Naive thymus-derived CD4-positive, alpha-beta T cell (primary cell): ENCODE measurements at places on chromosomes 13 and 19. TPM values are rescaled to one million over a fixed set of nuclear protein-coding genes. Genes with fewer than 3 reads are reported as not detected.

GRCh38 chr19:4910594-4911281 is 1.4 kb downstream of the UHRF1 start:
- DNase-seq, result no peak

Gene MCEMP1
- not detected in 2 replicates for total RNA-seq

DNA sequence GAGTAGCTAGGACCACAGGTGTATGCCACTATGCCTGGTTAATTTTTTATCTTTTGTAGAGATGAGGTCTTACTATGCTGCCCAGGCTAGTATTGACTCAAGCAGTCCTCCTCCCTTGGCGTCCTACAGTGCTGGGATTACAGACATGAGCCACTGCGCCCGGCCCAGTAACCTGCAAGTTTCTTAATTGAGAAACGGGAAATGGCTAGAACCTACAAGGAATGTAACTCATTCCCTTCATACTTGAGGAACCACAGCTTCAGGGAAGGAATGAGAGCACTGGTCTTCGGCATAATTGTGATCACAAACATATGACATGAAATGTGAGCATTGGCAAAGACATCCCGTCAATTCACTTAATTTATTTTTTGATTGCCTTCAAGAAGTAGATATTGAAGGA is 157.0 kb downstream of the KLF5 start:
- no peak for DNase-seq

DNA sequence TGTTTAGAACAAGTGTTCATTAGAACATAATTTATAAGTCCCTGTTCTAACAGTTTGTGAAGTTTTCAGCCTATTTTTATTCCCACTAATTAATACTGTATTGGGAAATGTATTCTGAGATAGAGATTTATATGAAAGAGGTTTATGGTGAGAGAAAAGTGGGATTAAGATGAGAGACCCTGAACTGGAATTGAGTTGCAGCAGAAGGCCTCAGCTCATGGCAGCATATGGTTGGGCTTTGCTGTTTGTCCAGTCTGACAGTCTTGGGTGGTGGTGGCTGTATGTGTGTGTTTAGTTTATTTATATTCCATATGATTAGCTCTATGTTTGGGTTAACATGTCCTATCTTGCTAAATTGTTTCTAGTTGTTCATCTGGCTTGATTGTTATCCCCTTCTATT is 575.1 kb downstream of the SLITRK5 start:
- no peak for DNase-seq

Gene SYCN
- not detected in 2 replicates for total RNA-seq

GRCh38 chr19:54172471-54173358 is at the start of gene TMC4:
TMC4 (minus strand) TSS chr19:54173160; CDS start chr19:54173117, 43 bp downstream.
- DNase-seq, result no peak

- peak; percentile 81 for DNase-seq
Measured at GRCh38 chr19:10424011-10424637, 3.8 kb downstream of the PDE4A start.

DNA sequence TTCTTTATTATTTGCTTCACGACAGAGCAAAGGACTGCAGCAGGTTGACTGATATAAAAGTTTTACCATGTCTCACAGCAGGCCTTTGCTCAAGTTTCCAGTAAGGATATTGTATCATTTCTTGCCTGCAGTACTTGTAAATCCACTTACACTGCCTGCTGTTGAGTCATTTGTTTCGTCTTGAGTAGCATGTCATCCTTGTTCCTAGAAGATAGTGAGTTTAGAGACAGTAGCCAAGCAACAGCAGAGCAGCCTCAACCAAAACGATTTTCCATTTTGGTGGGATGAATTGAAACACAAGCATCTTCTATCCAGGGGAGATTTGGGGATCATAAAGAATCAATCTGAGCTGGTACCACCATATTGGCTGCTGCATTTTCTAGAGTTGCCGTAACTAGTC is 24.0 kb upstream of the ALOX5AP start:
- DNase-seq, result no peak

GRCh38 chr19:18439025-18439909 is 1.3 kb upstream of the ISYNA1 start:
- no peak for DNase-seq

Gene RAB3D
- total RNA-seq, result 5.4 and 8.8 TPM in 2 replicates

Gene KLF12
- 34.0 and 34.1 TPM in 2 replicates for total RNA-seq

Gene GSK3A
- 19.6 TPM for total RNA-seq

- DNase-seq, result peak; percentile 31
Measured at GRCh38 chr13:114019367-114019766, 45.5 kb upstream of the C13orf46 start.

DNA sequence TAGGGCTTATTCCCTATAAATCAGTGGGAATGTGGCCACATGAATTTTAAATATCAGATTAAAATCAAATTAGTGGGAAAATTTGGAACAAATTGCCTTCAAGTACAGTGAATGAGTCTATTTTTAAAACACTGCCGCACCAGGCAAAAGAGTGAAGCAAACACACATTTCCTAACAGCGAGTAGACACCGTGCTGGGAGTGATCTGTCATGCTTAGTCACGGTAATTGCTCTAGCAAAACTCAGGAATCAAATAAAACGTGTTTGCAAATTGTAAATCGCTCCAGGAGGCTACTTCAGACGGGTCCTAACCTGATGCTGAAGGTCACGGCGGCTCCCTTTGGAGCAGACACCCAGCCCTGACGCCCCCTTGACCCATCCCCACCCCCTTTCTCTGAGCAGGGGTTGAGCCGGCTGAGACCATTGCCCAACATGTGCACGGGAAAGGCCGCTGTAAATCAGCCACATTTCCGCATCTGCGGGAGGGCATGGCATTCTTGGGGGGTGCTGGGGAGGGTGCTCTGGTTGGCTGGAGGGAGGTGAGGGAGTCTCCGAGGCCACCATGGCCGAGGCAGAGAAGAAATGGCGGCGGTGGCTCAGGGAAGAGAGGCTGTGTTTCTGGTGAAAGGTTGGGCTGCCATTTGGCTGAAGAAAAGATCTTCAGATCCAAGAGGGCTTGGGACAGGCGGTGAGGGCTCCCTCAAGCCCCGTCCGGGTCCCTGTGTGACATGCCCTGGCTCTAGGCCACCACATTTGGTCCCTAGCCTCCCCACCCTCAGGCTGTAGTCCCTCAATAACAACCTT is 8.9 kb downstream of the CEBPA start:
- no peak for DNase-seq

DNA sequence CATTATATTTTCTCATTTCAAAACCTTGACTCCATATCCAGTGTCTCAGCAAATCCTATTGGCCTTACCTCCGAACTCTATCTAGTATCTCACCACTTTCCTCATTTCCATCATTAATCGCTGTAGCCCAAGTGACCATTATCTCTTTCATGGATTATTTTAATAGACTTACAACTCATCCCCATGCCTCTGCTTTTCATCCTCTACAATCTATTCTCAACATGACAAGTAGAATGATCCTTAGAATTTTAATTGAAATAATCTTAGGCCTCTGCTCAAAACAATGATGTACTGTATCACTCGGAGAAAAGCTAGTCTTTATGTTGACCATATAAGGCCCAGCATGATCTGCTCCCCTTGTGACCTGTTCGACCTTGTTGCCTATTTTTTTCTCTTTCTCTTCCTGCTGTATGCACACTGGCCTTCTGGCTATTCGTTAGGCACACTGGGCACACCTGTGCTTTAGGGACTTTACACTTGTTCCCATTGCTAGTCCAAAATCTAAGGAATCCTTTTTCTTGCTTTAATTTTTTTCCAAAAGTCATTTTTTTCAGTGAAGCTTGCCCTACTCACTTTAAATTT is 21.4 kb downstream of the DNAJC15 start:
- DNase-seq, result no peak

DNA sequence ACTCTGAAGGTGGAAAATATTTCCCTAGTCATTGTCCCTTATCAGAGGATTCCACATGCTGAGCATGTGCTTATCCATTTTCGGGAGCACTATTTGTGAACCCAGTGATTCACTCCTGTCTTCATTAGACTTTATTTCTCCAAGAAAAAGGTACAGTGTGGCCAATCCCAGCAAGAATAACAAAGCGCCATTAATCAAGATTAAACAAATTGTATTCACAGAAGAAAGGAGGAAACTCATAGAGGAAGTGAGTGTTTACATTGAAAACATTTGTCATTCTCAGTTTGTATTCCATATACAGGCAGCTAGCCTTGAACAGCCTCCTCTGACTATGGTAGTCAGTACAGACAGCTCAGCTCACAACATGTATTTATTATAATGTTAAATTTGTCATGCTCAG is 1669.9 kb upstream of the SPRY2 start:
- no peak for DNase-seq

Gene SBK3
- not detected for total RNA-seq

- DNase-seq, result no peak
Measured at GRCh38 chr19:42850981-42851717, 28.4 kb downstream of the PSG1 start.

DNA sequence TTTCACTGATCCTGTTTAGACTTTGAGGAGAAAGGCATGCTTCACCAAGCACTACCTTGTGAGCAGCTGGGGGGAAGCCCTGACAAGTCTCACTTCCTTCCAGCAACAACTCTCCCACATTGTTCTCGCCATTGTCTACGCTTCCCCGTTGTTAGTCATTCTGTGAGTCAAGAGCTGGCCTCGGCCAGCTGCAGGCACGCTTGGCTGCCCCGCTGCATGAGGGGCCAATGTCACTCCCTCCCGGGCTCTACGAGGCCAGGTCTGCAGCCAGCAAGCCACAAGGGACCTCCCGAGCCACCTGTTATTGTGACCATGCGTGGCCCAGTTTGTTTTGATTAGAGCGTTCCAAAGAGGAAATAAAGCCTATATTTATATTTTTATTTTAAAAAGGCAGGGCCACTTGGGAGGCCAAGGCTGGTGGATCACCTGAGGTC is 220.9 kb downstream of the FOXO1 start:
- no peak for DNase-seq

Gene S1PR2
- 3.4 TPM for total RNA-seq

DNA sequence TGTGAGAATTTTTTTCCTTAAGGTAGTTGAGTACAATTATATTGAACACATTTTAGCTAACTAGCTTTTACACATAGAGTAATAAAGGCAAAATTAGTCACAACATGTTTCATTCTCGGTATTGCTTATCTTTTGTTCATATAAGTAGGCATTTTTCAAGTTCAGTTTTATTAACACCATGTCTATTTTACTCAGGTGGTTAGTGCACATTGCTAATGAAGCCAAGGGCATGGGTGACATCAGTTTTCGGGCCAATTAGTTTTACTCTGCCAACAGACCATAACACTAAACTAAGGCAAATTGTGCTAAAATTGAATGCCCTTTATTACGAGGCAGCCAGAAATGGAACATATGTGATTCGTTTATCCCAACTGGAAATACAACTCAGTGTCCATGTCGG is 19.6 kb upstream of the PCDH17 start:
- no peak for DNase-seq

DNA sequence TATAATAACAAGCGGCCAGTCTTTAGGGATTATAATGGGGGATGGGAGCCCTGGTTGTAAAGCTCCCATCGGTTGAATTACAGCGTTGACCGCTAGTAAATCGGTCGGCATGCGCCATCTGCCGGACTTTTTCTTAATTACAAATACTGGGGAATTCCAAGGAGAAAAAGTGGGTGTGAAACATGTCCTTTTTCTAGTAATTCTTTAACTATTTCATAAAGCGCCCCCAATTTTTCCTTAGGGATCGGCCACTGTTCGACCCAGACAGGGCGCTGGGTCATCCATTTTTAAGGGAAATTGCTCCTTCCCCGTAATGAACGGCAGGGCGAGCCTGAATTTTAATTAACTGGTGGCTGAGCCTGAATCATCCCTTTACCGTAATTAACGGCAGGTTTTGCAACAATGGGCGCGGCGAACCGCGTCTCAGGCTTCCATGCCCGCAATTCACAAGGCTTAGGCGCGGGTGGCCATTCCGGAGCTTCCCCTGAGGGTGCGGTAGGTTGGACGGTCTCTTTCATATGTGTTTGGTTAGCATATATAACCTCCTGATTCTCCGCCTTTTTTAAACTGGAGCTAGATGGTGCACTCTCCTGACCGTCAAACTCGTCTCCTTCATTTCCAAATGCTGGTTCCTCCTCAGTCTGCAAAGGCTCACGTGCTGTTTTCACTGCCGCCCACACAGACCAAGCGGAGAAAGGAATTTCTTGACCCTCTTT is 30.2 kb upstream of the EVI5L start:
- DNase-seq, result peak; percentile 13

DNA sequence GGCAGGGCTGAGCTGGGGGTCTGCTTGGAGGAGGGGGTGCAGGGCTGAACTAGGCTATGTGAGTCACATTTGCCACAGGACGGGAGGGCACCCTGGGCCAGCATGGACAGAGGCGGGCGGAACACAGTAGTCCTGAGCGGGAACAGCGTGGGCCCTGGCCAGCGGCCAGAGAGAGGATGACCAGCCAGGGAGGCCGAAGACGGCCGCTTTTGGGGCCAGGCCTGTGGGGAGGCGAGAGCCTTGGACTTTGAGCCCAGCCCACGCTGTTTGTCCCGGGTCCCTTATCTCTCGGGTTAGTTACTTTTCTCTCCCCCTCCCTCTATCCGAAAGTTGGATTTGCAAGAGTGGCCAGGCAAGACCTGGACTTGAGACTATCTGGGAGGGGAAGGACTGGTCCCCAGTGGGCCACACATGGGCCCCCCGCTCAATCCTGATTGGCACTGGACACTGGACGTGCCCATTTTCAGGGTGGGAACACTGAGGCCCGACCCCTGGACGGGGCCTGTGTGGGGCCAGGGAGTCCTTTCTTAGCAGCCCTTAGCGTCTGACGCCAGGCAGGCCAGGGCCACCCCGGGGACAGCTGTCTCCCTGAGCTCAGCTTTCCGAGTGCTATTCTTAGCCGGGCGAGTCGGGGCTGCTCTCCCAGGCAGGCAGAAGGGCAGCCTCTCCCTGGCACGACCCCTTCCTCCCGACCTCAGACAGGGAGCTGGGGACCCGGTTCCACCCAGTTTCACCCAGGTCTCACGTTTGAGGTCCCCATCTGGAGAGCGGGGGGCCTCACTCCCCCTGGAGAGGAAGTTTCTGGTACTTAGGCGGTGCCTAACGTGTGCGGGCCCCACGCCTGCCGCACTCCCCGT is 833 bp downstream of the GAMT start:
- DNase-seq, result no peak

Gene ZNF610
- 4.2 TPM for total RNA-seq

DNA sequence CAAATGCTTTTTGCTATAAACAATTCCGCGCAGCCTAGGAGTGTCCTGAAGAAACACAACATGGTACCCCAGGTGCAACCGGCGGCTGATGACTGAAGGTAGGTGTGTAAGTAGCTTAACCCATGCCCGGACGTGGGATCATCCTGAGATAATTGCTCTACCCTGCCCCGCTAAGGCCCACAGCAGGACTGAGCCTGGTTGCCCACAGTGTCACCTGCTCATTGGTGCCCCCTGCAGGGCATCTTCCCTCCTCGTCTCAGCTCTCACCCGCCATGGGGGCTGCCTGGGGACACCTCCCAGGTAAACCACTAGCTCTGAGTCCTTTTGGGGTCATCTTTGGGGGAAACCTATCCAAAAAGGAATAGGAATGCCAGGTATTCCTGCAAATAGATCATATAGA is 22.3 kb downstream of the TMEM161A start:
- DNase-seq, result peak; percentile 25
